ENCODE measurements at places on chromosomes 2 and 18. TPM values are rescaled to one million over a fixed set of nuclear protein-coding genes. Genes with fewer than 3 reads are reported as not detected.

GRCh38 chr2:7206111-7206810 lies 289.0 kb downstream of the RNF144A start:
- no peak overlapping the region for H3K27ac ChIP-seq
- no peaks in the 10 kb centered on the region for H3K4me1 ChIP-seq
- DNase-seq: no peak
- no peaks in the 10 kb centered on the region for H3K36me3 ChIP-seq
- no peaks in the 10 kb centered on the region for H3K27me3 ChIP-seq

DNA sequence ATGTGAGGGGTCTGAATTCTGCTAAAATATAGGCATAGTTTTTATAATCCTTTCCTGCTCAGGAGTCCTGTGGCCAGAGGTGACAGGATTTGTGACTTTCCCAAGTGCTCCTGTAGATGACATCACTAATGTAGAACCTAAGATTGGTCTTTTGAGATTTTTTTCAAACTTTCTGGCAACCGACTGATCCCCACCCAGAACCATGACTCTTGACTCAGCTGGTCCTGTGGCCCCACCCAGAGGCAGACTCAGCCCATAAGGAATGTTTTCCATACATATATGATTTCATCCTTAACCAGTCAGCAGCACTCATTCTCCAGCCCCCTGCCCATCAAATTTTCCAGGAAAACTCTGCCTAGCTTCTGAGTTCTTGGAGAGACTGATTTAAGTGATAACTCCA lies 46.8 kb downstream of the COMMD1 start:
- no peak overlapping the region for H3K27ac ChIP-seq
- peaks cover 8% of the 10 kb centered on the region for H3K4me1 ChIP-seq
- no peak overlapping the region for H3K4me3 ChIP-seq
- DNase-seq: no peak
- H3K36me3 ChIP-seq: no peaks in the 10 kb centered on the region

DNA sequence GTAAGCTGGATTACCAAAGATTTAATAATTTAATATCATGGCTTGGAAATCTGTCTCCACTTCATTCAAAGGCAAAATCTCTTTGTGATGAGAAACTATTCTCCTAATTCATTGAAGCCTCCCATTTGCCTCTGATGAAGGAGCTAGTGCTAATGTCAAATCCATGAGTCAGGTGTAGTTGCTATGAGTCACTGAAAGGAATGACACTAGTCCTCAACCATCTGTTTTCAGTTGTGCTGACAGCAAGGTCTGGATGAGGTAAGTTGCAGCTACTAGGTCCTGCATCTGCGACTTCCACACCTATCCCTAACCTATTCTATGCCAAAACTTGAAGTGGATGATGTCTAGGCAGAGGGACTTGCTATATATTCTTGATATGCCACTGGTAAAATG lies 324.0 kb upstream of the UBE2E3 start:
- H3K4me3 ChIP-seq: no peak overlapping the region
- no peaks in the 10 kb centered on the region for H3K27me3 ChIP-seq
- peaks cover 10% of the 10 kb centered on the region for H3K4me1 ChIP-seq
- no peak overlapping the region for H3K27ac ChIP-seq

DNA sequence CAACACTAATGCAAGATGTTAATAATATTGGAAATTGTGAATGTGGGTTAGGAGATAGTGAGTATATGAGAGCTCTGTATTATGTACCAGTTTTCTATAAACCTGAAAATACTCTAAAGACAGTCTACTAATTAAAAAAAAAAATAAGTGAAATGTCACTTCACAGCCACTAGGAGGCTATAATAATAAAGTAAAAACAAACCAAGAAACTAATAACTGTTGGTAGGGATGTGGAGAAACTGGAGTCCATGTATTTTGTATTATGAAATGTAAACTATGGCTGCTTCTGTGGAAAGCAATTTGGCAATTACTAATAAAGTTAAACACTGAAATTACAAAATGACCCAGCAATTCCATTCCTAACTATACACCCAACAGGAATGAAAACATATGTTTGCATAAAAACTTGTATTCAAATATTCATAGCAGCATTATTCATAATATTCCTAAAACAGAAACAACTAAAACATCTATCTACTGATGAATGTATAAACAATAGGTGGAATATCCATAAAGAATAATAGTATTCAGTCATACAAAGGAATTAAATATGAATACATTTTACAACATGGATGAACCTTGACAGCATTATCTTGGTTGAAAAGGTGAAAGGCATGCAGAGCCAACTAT lies 36.2 kb downstream of the CCDC178 start:
- no peak overlapping the region for H3K4me3 ChIP-seq
- H3K27me3 ChIP-seq: no peaks in the 10 kb centered on the region
- DNase-seq: no peak
- no peak overlapping the region for H3K27ac ChIP-seq
- H3K36me3 ChIP-seq: no peaks in the 10 kb centered on the region

DNA sequence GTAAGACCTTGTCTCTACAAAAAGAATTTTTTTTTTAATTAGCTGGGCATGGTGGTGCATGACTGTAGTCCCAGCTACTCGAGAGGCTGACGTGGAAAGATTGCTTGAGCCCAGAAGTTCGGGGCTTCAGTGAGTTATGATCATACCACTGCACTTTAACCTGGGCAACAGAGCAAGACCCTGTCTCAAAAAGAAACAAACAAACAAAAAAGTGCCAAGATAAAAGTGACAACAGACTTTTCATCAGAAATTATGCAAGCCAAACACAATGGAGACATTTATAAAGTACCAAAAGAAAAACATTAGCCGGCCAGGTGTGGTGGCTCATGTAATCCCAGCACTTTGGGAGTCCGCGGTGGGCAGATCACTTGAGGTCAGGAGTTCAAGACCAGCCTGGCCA lies 26.7 kb downstream of the HADHA start:
- H3K27ac ChIP-seq: no peak overlapping the region
- H3K4me1 ChIP-seq: no peaks in the 10 kb centered on the region
- DNase-seq: no peak
- peaks cover 10% of the 10 kb centered on the region for H3K36me3 ChIP-seq
- H3K27me3 ChIP-seq: no peaks in the 10 kb centered on the region
- no peak overlapping the region for H3K4me3 ChIP-seq

- H3K4me1 ChIP-seq: no peaks in the 10 kb centered on the region
- no peak overlapping the region for H3K27ac ChIP-seq
- no peaks in the 10 kb centered on the region for H3K36me3 ChIP-seq
- no peak for DNase-seq
- H3K27me3 ChIP-seq: no peaks in the 10 kb centered on the region
- H3K4me3 ChIP-seq: no peak overlapping the region
These were observed 509.5 kb downstream of the EIPR1 start for GRCh38 chr2:2868085-2868484.

GRCh38 chr2:94986392-94986963 lies 39.0 kb upstream of the MAL start:
- no peak overlapping the region for H3K4me3 ChIP-seq
- no peak overlapping the region for H3K27ac ChIP-seq
- H3K36me3 ChIP-seq: no peaks in the 10 kb centered on the region
- H3K27me3 ChIP-seq: peaks cover 11% of the 10 kb centered on the region

- H3K27me3 ChIP-seq: no peaks in the 10 kb centered on the region
- H3K36me3 ChIP-seq: no peaks in the 10 kb centered on the region
- no peaks in the 10 kb centered on the region for H3K4me1 ChIP-seq
- no peak overlapping the region for H3K27ac ChIP-seq
- no peak for DNase-seq
These were observed 46.9 kb downstream of the GCA start for GRCh38 chr2:162390801-162391200.

DNA sequence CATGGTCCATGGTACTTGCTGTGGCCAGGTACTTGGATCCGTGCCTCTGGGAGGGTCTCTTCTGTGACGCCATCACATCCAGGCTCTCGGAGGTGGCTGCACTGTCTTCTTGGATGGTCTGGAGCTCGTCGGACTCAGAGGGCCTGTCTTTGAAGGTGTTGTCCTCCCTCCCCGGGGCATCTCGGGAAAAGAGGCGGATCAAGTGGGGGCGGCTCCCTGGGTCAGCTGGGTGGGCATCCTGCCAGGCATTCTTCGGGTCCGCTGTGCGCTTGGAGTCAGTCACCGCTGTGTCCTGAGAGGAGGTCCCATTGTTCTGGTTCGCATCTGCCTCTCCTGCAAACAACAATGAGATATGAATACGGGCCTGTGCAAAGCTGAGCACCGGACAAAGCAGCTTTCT lies 115.6 kb downstream of the MBP start:
- peaks cover 33% of the 10 kb centered on the region for H3K4me1 ChIP-seq
- no peak overlapping the region for H3K4me3 ChIP-seq
- no peak for DNase-seq
- H3K27me3 ChIP-seq: no peaks in the 10 kb centered on the region

DNA sequence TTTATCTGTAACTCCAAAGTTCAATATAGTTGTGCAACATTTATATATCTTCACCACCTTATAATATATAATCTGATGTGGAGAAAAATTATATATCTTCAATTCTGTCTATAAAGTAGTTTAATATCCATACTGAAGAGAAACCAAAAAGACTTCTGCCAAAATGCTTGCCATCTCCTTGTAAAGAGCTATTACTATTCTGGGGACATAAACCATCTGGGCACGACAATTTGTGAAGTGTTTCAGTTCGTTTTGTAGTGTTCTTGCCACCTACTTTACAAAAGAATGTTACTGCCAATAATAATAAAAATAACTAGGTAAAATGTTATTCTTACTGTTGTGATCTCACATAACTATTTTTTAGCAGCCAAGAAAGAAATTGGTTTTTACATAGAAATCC lies 45.1 kb downstream of the SCN1A start:
- H3K4me1 ChIP-seq: no peaks in the 10 kb centered on the region
- no peak for DNase-seq
- no peaks in the 10 kb centered on the region for H3K36me3 ChIP-seq
- H3K4me3 ChIP-seq: no peak overlapping the region

DNA sequence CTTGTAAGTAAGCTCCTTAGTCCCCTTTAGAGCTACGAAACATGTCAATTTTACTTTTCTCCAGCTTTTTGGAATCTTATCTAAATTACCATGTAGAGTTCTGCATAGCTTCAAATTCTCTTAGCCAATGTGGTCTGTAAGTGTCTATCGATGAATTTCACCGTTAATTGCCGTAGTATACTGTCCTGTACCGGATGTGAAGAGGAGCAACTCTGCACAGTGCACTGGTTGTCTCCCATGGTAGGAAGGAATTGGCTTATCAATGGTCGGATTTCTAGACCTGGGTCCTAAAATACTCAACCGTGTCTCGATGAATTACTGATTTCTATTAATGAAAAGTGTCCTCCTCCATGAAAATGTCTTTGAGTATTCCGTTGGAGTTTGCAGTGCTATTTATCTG lies 1.9 kb downstream of the NOP58 start:
- no peaks in the 10 kb centered on the region for H3K36me3 ChIP-seq
- no peaks in the 10 kb centered on the region for H3K27me3 ChIP-seq
- peaks cover 24% of the 10 kb centered on the region for H3K4me1 ChIP-seq
- H3K4me3 ChIP-seq: peak overlapping the region; percentile 85
- no peak for DNase-seq
- H3K27ac ChIP-seq: peak overlapping the region; percentile 25

GRCh38 chr2:201280191-201281040 lies 20.1 kb downstream of the CASP8 start:
- H3K4me3 ChIP-seq: no peak overlapping the region
- H3K36me3 ChIP-seq: no peaks in the 10 kb centered on the region
- no peaks in the 10 kb centered on the region for H3K4me1 ChIP-seq

GRCh38 chr2:233485726-233486125 lies 80.9 kb downstream of the USP40 start:
- no peak overlapping the region for H3K4me3 ChIP-seq
- no peak for DNase-seq
- no peaks in the 10 kb centered on the region for H3K27me3 ChIP-seq
- peaks cover 84% of the 10 kb centered on the region for H3K36me3 ChIP-seq

GRCh38 chr2:96198921-96199320 lies 9.7 kb downstream of the STARD7 start:
- H3K4me1 ChIP-seq: peaks cover 80% of the 10 kb centered on the region
- H3K27ac ChIP-seq: peak overlapping the region; percentile 99
- H3K27me3 ChIP-seq: no peaks in the 10 kb centered on the region
- H3K36me3 ChIP-seq: no peaks in the 10 kb centered on the region

DNA sequence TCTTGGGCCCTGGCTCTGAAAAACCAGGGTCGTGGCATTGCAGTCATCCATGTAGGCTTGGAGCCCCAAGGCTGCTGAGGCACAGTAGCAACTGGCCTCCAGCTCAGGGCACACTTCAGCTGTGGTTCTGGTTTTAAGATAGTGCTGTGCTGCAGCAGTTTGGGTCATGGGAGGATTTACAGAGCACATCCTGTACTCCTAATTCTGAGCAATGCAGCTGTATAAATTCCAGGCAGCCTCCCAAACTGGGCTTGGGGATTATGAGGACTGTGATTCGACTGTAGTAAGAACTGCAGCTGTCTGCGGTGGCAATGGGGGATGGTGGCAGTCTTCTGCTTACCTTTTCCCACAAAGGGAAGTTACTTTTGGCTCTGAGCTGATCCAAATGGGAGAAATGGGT lies 536.3 kb upstream of the GCFC2 start:
- no peaks in the 10 kb centered on the region for H3K27me3 ChIP-seq
- no peak for DNase-seq
- no peaks in the 10 kb centered on the region for H3K4me1 ChIP-seq
- H3K36me3 ChIP-seq: no peaks in the 10 kb centered on the region
- no peak overlapping the region for H3K4me3 ChIP-seq
- H3K27ac ChIP-seq: no peak overlapping the region

- H3K4me1 ChIP-seq: no peaks in the 10 kb centered on the region
- no peak overlapping the region for H3K27ac ChIP-seq
- H3K36me3 ChIP-seq: no peaks in the 10 kb centered on the region
- no peak overlapping the region for H3K4me3 ChIP-seq
- no peak for DNase-seq
- H3K27me3 ChIP-seq: no peaks in the 10 kb centered on the region
These were observed 78.6 kb downstream of the NDUFA10 start for GRCh38 chr2:239946562-239946863.

DNA sequence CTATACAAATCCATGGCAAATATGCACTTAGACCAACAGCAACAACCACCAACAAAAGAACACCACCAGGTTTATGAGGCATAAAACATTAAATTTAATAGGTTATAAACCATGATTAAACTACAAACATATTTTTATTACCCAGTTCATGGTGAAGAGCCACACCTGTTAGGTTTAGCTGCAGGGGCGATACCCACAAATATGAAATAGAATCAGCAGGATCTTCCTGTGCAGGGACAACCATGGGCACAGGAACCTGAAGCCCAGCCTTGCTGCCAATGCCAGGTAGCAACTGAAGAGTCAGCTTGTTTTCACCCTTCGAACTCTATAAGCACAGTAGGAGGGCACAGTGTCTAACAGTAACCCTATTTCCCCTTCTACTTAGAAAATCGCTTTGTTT lies 675.0 kb downstream of the SATB2 start:
- DNase-seq: no peak
- no peak overlapping the region for H3K4me3 ChIP-seq
- H3K27me3 ChIP-seq: no peaks in the 10 kb centered on the region

The TMEM247 gene
- total RNA-seq: not detected

The SGPP2 gene
- total RNA-seq: not detected

The MARCHF4 gene
- total RNA-seq: not detected

The OXER1 gene
- total RNA-seq: not detected

The HDAC4 gene
- total RNA-seq: 160 TPM

The SCLY gene
- 7.7 TPM for total RNA-seq

Measured in gastrocnemius medialis (tissue), 4 donors.